Fibroblast of upper back skin (primary cell): ENCODE measurements at places on chromosomes 4 and X.

DNA sequence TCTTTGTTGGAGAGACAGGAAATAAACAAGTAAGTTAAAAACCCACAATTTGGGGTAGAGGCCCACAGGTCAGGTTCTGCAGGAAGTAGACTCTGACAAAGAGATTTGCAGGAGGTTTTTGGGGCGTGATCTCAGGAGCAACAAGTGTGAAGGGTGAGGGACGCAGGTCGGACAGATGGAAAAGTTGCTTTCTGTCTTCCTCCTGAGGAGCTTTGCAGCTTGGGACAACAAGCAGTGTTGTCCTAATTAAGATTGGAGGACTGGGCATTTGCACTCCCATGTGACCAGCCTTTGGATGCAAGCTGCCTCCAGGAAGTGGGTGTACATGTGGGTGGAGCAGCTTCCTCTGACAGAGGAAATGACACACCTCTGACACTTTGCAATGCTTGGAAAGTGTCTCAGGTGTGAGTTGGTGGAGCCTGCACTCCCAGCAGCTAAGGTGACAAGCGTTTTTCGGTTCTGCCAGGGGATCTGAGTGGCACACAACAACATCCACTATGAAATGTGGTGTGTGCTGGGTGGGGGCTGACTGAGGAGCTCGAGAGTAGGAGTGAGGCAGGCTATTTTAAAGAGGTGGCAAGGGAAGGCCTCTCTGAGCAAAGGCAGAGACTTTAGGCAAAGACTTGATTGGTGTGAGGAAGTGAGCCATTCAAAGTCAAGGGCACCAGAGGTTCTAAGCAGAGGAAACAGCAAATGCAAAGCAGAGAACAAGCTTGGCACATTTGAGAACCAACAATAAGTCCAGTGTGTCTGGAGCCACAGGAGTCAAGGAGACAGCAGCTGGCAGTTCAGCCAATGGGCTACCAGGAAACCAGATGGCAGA lies 339.8 kb upstream of the GATB start:
- no peak for DNase-seq

- no peak for DNase-seq
Observed at GRCh38 chr4:148443512-148444295, 1.5 kb upstream of the NR3C2 start.

DNA sequence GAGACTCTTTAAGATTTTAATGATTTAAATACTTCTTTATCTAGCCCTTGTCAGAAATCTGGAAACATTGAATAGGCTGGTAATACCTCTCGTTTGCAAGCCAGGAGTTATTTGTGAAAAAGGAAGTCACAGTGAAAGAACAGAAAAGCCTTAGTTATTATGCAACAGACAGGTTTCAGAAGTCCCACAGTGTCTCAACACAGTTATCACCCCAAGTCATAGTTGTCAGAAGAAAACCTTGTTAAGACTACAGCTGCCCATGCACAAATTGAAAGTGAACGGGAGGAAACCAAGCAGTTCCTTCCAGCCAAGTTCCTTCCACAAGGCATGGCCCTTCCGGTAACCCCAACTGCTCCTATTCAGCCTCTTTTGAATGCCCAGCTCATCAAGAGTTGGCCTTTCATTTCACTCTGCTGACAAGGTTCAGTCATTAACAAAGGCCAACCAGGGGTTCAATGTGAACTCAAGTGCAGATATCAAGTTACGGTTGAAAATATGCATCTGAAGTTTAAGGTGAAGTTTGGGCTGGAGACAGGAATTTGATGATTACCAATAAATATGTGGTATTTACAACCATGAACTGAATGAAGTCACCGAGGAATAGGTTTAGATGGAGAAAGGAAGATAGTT lies 15.6 kb downstream of the ALPK1 start:
- no peak for DNase-seq

DNA sequence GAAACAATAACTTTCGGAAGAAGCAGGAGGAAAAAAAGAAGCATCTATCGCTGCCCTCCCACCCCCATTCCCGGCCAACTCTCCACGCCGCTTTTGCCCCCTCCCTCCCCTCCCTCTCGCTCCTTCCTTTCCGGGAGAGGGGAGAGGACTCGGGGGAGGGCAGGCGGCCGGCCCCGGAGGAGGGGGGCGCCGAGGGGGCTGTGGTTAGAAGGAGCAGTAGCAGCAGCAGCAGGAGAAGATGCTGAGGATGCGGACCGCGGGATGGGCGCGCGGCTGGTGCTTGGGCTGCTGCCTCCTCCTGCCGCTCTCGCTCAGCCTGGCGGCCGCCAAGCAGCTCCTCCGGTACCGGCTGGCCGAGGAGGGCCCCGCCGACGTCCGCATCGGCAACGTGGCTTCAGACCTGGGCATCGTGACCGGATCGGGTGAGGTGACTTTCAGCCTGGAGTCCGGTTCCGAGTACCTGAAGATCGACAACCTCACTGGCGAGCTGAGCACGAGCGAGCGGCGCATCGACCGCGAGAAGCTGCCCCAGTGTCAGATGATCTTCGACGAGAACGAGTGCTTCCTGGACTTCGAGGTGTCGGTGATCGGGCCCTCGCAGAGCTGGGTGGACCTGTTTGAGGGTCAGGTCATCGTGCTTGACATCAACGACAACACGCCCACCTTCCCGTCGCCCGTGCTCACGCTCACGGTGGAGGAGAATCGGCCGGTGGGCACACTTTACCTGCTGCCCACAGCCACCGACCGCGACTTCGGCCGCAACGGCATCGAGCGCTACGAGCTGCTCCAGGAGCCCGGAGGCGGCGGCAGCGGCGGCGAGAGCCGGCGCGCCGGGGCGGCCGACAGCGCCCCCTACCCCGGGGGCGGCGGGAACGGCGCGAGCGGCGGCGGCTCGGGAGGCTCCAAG lies 1.3 kb downstream of the PCDH7 start:
- peak; percentile 32 for DNase-seq

GRCh38 chr4:185657183-185657582 lies 121.9 kb upstream of the PDLIM3 start:
- DNase-seq = no peak

DNA sequence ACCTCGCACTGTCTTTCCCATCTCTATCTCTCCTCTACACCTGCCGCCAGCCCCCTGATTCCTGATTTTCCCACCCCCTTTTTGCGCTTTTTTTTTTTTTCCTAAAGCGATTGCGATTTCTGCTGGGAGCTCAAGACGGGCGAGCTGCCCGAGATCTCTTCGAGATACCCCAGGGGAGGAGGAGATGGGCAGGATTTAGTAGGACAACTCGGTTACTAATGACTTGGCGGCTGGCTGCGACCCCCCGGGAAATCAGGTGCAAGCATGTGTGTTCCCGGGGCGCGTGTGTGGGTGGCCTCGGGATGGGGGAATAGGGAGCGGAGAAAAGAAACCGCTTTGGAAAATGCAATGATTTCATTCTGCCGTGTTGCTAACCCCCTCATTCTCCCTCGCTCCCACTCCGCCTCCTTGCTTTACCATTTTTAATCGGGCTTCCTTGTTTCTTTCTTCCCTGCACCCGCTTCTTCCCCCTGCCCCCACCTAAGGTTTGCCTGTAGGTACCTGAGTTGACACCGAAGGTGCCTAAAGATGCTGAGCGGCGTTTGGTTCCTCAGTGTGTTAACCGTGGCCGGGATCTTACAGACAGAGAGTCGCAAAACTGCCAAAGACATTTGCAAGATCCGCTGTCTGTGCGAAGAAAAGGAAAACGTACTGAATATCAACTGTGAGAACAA lies 4.4 kb downstream of the SLITRK2 start:
- DNase-seq = no peak

- no peak for DNase-seq
Observed at GRCh38 chrX:94454606-94455005, 780.6 kb downstream of the FAM133A start.

- DNase-seq = no peak
Observed at GRCh38 chrX:790783-791360, 160.3 kb downstream of the SHOX start.

DNA sequence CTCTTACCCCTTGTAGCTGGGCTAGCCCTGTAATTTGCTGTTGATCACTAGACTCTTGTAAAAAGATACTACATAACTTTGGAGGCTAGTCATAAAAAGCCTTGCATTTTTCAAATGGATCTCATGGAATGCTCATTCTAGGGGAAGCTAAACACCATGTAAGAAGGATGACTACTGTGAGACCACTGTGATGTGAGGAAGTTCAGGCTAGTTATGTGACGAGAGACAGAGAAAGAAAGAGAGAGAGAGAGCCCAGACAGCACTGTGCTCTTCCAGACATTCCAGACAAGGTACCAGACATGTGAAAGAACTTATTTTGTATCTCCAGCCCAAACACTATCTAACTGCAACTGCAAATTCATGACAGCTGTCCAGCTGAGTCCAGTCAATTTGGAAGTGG lies 404.6 kb upstream of the PITX2 start:
- DNase-seq = peak; percentile 97

- no peak for DNase-seq
Observed at GRCh38 chr4:145207934-145208333, 27.5 kb upstream of the OTUD4 start.

- no peak for DNase-seq
Observed at GRCh38 chr4:39291686-39292085, 74.5 kb downstream of the RFC1 start.

GRCh38 chrX:10158279-10159144 lies 1.7 kb downstream of the CLCN4 start:
- DNase-seq = no peak

- DNase-seq = no peak
Observed at GRCh38 chrX:574251-574650, 56.3 kb upstream of the SHOX start.

GRCh38 chr4:175562542-175562941 lies 249.5 kb downstream of the GPM6A start:
- no peak for DNase-seq

- DNase-seq = no peak
Observed at GRCh38 chr4:146155152-146155724, 20.3 kb upstream of the LSM6 start.

DNA sequence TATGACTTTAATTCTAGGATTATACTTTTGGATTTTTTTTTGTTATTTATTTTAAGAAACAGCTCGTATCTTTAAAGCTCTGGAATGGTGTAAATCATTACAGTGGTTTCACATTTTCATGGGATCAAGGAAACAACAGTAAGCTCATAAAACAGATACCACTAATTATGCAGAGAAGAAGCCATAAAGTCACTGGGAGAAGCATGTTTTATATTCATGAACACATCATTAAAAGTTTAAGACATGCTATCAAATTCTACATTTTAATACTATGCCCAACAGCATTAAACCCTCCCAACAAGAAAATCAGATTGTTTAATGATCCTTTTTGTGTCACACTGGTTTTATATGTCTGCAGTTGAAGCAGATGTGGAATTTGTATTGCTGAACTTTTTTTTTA lies 149.9 kb downstream of the FBXO8 start:
- no peak for DNase-seq

- no peak for DNase-seq
Observed at GRCh38 chrX:75546724-75547511, 24.1 kb upstream of the ZDHHC15 start.

DNA sequence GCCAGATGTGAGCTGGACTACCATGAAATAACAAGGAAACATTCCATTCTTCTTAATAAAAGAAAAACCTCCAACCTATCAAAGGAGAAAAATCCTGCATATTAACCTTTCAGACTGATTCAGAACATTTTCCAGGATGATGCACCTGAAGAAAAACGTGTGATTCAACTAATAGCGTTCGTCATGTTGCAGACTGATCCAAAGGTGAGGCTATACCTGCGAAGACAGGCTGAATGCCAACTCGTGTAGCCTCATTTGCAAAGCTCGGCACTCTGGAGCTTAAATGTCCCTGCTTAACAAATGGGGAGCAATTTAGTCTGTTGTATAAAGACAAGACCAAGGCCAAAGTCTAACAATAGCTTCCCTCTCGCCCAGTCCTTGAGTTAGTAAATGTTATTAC lies 172.0 kb upstream of the NOCT start:
- no peak for DNase-seq

- DNase-seq = peak; percentile 33
Observed at GRCh38 chr4:130359542-130359941, 1263.6 kb downstream of the C4orf33 start.

- DNase-seq = no peak
Observed at GRCh38 chr4:17558941-17559708, 17.9 kb upstream of the LAP3 start.
